ENCODE measurements at places on chromosomes 7 and 10.

- DNase-seq, result no peak
Observed at GRCh38 chr7:91566402-91566732, 302.1 kb downstream of the FZD1 start.

- DNase-seq, result no peak
Observed at GRCh38 chr10:102484021-102484420, 18.5 kb downstream of the ACTR1A start.

GRCh38 chr7:133207687-133208086, 45.2 kb upstream of the EXOC4 start:
- no peak for DNase-seq

DNA sequence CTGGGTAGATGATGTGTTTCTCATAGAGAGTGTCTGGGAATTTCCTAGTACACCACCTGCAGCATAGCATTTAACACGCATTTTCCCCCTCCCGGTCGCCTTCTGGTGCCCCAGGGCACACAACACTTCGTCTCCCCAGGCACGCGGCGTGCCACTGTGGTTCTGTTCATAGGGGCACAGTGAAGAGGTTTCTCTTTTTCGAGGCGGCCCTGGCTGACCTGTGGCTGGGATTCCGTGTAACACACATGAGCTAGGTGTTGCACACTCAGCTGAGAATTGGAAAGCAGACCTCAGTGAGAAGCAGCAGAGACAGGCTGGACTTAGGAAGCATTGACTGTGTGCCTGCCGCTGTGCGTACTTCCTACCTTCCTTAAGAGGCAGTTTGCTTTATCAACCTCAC, 214.3 kb upstream of the SHH start:
- no peak for DNase-seq

- DNase-seq, result no peak
Observed at GRCh38 chr7:101950450-101951119, 133.2 kb downstream of the CUX1 start.

- no peak for DNase-seq
Observed at GRCh38 chr7:149209518-149210269, 14.3 kb downstream of the ZNF282 start.

DNA sequence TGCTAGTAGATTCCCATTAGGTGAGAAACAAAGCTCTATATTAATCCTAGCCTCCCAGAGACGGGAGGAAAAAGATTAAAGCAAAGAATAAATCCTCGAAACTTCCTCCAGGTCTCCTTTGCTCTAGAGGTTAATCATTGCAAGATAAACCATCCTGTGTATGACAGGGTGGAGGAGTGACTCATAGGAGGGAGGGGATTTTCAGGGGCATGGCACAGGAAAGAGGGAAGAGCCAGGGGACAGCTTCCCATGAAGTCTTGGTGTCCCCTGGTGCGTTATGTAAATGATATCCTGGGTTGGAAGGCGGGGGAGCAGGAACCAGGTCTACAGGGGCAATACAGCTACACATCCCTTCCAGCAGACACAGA, 780 bp downstream of the CYP3A5 start:
- DNase-seq, result peak; percentile 72

DNA sequence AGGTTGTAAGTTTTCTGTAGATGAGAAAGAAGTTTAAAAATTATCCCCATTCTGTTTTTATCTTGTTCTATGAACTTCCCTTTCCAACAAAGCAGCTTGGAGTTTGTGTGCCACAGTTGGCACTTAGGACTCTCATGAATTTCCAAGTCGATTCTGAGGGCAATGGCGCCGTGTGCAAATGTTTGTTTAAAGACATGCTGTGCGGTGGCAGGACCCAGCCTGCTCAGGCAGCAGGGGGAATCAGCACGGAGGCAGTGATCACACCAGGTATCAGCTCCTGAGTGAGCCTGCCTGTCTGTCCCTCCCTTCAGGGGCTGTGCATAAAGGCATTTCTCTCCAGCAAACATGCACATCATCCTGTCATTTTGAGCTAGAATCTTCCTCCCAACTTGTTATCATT, 109.8 kb upstream of the WDR11 start:
- no peak for DNase-seq

GRCh38 chr7:120993553-120994191, 5.2 kb downstream of the CPED1 start:
- DNase-seq, result no peak

DNA sequence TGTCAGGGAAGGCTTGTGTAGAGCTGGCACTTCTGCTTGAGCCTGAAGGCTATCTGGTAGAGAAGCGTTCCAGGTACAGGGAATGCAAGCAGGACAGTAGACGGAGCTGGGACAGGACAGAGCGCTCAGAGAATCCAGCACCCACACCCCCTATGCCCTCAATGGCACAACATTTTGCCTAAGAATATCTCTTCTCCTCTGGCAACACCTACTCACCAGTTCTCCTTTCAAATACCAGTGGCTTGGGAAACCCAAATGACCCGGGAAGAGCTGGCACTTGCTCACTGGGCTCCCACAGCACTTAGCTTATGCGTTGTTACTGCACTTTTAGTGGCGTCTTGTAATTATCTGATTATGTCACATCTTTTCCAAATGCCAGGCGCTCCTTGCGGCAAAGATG, 118.6 kb downstream of the RNF216 start:
- no peak for DNase-seq

DNA sequence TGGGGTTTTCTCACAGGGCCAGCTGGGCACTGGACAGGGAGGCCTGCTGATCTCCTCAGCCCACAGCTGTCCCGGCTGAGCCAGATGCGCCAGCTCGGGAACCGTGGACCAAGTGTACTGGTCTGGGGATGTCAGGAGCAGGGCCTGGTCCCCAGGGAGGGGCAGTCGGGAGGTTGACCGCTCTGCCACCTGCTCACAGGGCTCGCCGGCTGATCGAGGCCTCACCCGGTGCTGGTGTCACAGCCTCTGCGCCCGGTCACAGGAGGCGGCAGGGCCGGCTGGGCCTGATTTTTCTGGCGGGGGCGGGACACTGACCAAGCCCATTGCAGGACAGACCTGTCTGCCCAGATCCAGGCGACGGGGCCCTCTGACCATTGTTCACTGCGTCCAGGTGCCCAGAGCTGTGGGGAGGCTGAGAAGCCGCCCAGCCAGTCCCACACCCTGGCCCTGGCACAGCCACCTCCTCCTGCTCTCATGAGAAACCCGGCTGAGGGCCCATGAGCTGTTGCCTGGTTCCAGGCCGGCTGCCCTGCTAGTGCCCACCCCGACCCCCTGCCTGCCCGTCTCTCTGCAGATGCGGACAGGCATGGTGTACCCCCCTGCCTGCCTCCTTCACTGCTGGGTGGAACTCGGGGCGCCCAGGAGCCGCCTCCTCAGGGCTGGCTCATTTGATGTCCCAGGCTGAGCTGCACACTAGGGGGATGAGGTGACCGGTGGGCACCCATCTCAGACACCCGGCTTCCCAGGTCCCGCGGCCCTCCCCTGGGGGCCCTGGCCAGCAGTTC, 3.0 kb upstream of the TMEM184A start:
- no peak for DNase-seq

- DNase-seq, result peak; percentile 77
Observed at GRCh38 chr10:97648562-97649404, 8.3 kb downstream of the PI4K2A start.

DNA sequence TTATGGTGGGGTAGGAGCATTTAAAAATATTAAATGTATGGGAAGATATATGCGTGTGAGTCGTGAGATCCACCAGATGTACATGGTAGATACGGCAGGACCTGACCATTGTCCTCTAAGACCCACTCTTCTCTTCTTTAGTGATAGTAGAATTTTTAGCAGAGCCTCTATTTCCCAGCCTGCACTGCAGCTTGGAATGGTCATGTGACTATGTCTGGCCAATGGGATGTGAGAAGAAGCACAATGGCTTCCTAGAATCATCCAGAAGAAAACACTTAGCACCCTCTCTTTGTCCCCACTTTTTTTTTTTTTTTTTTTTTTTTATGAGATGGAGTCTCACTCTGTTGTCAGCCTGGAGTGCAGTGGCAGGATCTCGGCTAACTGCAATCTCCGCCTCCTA, 86.6 kb upstream of the CYTH3 start:
- no peak for DNase-seq

DNA sequence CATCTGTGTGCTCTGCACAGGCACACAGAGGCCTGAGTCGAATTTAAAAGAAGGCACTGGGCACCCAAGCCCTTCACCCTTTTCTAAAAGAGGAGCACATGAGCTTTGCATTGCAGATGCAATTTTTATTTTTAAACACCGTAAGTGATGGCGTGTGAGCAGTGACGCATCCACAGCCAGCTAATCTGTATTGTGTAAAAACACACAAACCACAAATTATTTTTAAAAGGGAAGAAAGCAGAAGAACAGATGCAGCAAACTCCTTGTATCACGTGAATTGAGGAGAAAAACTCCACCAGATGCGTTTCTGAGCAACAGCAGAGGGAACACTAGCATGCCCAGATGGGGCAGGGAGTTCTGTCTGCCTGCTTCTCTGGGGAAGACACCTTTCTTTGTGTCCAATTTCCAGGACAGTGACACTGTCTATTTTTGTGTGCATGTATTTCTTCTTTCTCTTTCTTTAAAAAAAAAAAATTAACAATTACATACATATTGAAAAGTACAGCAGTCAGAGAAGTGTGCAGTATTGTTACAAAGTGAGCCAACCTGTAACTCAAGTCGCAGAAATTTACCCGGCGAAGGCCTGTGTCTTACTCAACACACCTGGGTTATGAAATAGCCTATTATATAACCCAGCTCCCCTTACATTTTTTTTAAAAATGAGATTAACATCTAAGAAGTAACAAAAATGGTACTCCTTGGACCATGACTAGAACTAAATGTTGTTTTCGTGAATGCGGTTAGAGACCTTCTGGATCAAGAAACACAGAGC, 39.2 kb downstream of the EEPD1 start:
- no peak for DNase-seq

DNA sequence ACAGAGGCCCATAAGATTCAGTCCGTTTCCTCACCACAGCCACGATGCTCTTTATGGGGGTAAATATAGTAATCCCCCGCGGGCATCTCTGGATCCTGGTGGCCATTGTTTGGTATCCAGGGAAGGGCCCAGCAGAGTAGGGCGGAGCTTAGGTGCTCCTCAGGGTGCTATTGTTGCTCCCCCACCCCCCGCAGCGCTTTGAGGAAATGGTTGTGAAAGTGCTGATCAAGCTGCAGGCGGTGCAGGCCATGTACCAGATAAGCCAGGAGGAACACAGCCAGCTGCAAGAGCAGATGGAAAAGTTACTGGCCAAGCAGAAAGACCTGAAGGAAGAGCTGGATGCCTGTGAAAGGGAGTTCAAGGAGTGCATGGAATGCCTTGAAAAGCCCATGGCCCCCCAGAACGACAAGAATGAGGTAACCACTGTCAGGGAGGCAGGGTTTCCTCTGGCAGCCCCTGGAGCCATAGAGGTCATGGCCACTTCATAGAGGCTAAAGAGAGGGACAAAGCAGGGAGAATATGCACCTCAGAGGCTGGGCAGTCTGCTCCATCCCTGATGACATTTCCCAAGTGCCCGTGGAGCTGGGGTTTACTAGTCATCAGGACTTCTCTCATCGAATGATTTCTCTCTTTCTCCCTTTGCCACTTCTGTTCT, 17.6 kb upstream of the FLNC start:
- no peak for DNase-seq

DNA sequence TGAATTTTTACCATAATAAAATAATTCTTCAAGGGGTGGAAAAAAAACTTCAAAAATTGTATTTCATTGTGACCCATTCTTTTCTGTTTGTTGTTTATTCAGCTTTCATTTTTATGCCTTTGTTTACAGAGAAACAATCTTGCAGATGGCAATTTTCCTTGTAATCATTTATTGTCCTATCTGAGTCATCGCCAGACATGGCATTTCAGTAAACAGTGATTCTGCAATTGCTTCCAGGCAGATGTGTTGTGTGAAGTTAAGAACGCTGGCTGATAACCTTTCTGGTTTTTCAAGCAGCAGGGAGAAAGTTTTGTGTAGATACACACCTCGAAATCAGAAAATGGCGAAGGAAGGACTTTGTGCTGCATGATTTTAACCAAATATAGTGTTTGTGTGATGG, 80.7 kb upstream of the RPA3 start:
- DNase-seq, result no peak

DNA sequence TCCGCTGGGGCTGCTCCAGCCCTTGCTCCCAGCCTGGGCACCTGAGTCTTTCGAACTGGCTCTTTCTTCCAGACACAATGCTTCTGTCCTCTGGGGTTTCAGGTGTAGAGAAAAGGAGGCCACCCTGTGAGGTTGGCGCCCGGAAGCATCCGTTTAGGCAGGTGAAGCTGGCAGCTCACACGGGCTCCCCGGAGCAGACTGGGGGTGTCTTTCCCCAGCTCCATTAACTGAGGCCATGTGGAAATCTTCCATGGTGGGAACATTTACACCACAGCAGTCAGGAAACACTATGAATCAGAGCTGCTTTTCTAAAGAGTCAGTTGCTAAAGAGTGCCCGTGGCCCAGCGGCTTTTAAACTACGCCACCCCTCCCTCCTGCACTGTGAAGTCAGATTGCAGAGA, 29.2 kb downstream of the PRKAG2 start:
- DNase-seq, result no peak

GRCh38 chr7:31963569-31964175, 106.5 kb downstream of the PDE1C start:
- DNase-seq, result no peak

Measured in kidney epithelial cell (primary cell).